ENCODE measurements at places on chromosomes 16 and 17. TPM values are rescaled to one million over a fixed set of nuclear protein-coding genes. Genes with fewer than 3 reads are reported as not detected.

Gene TEKT5
- not detected for total RNA-seq

GRCh38 chr17:49510059-49510719 is 15.1 kb downstream of the NGFR start:
- DNase-seq: no peak

Gene PRSS33
- total RNA-seq: not detected

Gene FOXL1
- 3.0 TPM for total RNA-seq

Gene PRMT7
- 61.8 TPM for total RNA-seq
